ENCODE measurements at places on chromosomes 12 and 14. TPM values are rescaled to one million over a fixed set of nuclear protein-coding genes. Genes with fewer than 3 reads are reported as not detected.

HIF1A gene
- 159 TPM for total RNA-seq

KLRC2 gene
- total RNA-seq: not detected

RTN1 gene
- 10.6 TPM for total RNA-seq

CEP83 gene
- 26.5 TPM for total RNA-seq

PMEL gene
- total RNA-seq: not detected

IFNG-AS1 gene
- total RNA-seq: not detected

VSIG10 gene
- 142 TPM for total RNA-seq

OAS1 gene
- total RNA-seq: 25.7 TPM

LGALS3 gene
- total RNA-seq: 265 TPM

DNA sequence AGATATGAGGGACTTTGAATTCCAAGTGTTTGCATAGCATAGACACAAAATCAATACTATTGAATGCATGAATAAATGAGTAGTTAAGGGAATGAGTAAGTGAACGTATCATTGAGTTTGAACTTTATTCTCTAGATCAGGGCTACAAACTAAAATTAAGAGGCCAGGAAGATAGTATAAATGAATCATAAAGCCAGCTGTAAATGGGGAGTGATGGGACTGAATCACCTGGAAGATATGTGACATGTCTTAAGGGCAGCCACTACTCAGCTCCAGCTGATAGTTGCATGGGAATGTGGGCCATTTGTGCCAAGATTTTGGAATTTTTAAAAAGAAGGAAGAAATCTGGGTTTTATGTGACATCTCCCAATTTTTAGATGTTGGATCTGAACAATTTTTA is 229.9 kb downstream of the AKAP6 start:
- no peaks in the 10 kb centered on the region for H3K36me3 ChIP-seq
- no peak overlapping the region for H3K4me3 ChIP-seq
- no peaks in the 10 kb centered on the region for H3K4me1 ChIP-seq
- DNase-seq: no peak
- no peak overlapping the region for H3K27ac ChIP-seq

DNA sequence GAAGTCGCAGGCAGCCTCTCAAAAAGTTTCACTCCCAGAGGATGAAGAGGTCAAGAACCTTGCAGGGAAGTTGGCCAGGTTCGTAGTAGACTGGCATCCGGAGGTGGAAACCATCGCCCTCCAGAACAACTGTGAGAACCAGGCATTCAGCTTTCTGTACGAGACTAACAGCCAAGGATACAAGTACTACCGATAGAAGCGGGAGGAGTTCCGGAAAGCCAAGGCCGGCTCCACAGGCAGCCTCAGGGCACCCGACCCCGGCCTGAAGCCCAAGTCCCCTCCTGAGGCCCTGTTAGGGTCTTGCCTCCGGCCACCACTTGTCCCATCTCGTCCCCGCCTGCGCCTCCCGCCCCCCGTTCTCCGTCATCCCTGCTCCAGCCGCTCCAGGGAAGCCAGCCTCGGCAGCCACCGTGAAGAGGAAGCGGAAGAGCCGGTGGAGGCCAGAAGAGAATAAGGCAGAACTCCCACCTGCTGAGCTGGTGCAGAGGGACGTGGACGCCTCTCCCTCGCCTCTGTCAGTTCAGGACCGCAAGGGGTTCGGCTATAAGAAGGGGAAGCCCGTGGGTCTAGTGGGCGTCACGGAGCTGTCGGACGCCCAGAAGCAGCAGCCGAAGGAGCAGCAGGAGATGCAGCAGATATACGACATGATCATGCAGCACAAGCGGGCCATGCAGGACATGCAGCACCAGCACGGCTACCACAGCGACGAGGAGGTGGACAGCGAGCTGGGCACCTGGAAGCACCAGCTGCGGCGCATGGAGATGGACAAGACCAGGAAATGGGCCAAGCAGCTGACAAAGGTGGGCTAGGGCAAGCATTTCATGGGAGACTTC is 366.8 kb upstream of the ATXN7L3B start:
- H3K36me3 ChIP-seq: no peaks in the 10 kb centered on the region
- no peak overlapping the region for H3K4me3 ChIP-seq
- H3K27me3 ChIP-seq: no peaks in the 10 kb centered on the region
- DNase-seq: no peak

GRCh38 chr12:112812600-112813406 is 21.3 kb downstream of the RPH3A start:
- no peaks in the 10 kb centered on the region for H3K4me1 ChIP-seq
- no peaks in the 10 kb centered on the region for H3K27me3 ChIP-seq
- no peaks in the 10 kb centered on the region for H3K36me3 ChIP-seq
- H3K27ac ChIP-seq: no peak overlapping the region

GRCh38 chr12:113813229-113813541 is 152.9 kb downstream of the RBM19 start:
- no peaks in the 10 kb centered on the region for H3K27me3 ChIP-seq
- no peak overlapping the region for H3K27ac ChIP-seq
- H3K4me1 ChIP-seq: no peaks in the 10 kb centered on the region
- H3K36me3 ChIP-seq: peaks cover 24% of the 10 kb centered on the region
- DNase-seq: no peak

DNA sequence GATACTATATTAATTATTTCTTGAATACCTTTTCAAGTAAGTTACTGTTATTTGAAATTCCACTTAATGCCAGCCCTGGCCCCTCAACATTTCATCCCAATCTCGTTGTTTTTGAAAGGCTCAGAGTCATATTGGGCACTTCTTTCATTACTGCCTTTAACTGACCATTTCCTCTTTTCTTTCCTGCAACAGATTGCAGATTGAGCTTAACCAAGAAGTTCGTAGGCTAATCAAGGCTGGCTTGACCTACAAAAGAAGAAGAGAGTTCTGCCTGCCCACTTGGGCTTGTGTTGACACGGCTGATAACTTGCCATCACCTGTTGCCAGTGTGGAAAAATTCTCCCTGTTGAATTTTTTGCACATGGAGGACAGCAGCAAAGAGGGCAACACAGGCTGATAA is 91.0 kb downstream of the FLRT2 start:
- H3K27ac ChIP-seq: no peak overlapping the region
- H3K27me3 ChIP-seq: no peaks in the 10 kb centered on the region
- no peaks in the 10 kb centered on the region for H3K36me3 ChIP-seq
- H3K4me3 ChIP-seq: no peak overlapping the region
- DNase-seq: no peak

DNA sequence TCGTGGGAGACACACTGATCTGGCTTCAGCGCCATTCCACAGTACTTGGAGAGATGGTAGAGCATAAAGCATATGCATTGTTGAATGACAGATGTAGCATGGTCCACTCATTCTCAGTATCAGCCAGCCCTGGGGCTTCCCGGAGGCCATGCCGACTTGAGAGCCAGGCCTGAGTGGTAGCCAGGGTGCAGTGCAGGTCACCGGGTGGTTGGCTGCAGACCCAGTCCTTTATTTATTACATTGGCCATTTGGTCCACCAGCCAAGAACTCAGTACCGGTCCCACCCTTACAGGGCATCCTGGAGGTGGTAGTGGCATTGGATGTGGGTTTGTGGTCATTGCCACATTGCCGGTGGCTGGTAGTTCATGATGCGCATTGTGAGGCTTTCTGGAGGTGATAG is 121.6 kb upstream of the RTL1 start:
- peaks cover 17% of the 10 kb centered on the region for H3K27me3 ChIP-seq
- DNase-seq: no peak
- no peak overlapping the region for H3K4me3 ChIP-seq
- H3K4me1 ChIP-seq: no peaks in the 10 kb centered on the region
- no peak overlapping the region for H3K27ac ChIP-seq
- H3K36me3 ChIP-seq: no peaks in the 10 kb centered on the region

DNA sequence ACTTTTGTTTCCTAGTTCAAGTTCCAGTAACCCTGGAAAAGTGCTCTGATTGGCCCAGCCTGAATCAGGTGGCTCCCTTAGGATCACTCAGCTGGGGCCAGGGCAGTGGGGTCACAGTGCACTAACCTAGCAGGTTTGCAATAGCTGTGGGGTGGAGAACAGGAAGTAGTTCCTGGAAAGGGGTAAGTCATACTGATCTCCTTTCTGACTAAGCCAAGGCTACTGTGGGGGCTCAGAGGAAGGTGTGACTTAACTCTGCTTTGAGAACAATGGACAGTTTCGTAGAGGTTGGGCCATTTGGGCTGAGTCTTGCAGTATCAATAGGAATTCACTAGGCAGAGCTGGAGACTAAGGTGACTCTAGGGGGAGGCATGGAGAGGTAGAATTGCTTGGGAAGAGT is 89.4 kb downstream of the KIF26A start:
- no peak for DNase-seq
- peaks cover 29% of the 10 kb centered on the region for H3K4me1 ChIP-seq
- no peaks in the 10 kb centered on the region for H3K27me3 ChIP-seq
- H3K36me3 ChIP-seq: no peaks in the 10 kb centered on the region
- H3K4me3 ChIP-seq: no peak overlapping the region
- no peak overlapping the region for H3K27ac ChIP-seq

- H3K4me1 ChIP-seq: no peaks in the 10 kb centered on the region
- no peaks in the 10 kb centered on the region for H3K36me3 ChIP-seq
- no peaks in the 10 kb centered on the region for H3K27me3 ChIP-seq
- no peak for DNase-seq
These were observed 50.5 kb downstream of the SINHCAF start for GRCh38 chr12:31275491-31275890.

DNA sequence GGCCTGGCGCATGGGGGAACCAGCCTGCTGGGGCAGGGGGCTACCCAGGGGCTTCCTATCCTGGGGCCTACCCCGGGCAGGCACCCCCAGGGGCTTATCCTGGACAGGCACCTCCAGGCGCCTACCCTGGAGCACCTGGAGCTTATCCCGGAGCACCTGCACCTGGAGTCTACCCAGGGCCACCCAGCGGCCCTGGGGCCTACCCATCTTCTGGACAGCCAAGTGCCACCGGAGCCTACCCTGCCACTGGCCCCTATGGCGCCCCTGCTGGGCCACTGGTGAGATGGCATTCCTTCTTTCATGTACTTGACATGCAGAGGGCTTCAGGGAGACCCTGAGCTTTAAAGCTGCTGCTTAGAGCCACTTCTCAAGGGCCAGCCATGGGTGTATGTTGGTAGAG is 9.0 kb downstream of the LGALS3 start:
- DNase-seq: no peak
- H3K4me3 ChIP-seq: no peak overlapping the region
- peaks cover 61% of the 10 kb centered on the region for H3K36me3 ChIP-seq
- H3K27ac ChIP-seq: peak overlapping the region; percentile 82
- H3K4me1 ChIP-seq: peaks cover 33% of the 10 kb centered on the region
- no peaks in the 10 kb centered on the region for H3K27me3 ChIP-seq

GRCh38 chr12:7352661-7353060 is 48.8 kb downstream of the ACSM4 start:
- H3K4me3 ChIP-seq: no peak overlapping the region
- H3K36me3 ChIP-seq: no peaks in the 10 kb centered on the region
- H3K4me1 ChIP-seq: no peaks in the 10 kb centered on the region
- no peaks in the 10 kb centered on the region for H3K27me3 ChIP-seq
- H3K27ac ChIP-seq: no peak overlapping the region
- no peak for DNase-seq

GRCh38 chr12:63747553-63747952 is 32.2 kb upstream of the RXYLT1 start:
- no peaks in the 10 kb centered on the region for H3K36me3 ChIP-seq
- H3K27ac ChIP-seq: no peak overlapping the region
- no peak for DNase-seq
- no peak overlapping the region for H3K4me3 ChIP-seq
- no peaks in the 10 kb centered on the region for H3K4me1 ChIP-seq
- no peaks in the 10 kb centered on the region for H3K27me3 ChIP-seq

DNA sequence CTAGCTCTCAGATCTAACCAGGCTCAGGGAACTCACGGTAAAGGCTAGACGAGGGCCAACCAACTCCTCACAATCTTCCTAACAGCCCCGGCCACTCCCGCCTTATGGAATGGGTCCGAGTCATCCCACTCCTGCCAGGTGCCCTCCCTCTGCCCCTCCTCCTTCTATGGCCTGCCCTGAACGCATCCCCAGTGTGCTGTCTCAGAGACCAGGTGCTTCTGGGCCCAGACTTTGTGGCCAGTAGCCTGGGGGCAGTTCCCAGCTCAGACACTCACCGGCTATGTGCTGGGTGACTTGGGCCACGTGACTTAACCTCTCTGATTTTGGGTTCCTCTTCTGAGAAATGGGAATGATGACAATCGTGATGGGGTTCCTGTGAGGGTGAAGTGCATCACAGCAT is 22.5 kb downstream of the PAPLN start:
- no peak overlapping the region for H3K27ac ChIP-seq
- no peaks in the 10 kb centered on the region for H3K36me3 ChIP-seq
- no peak for DNase-seq
- H3K4me1 ChIP-seq: no peaks in the 10 kb centered on the region
- no peaks in the 10 kb centered on the region for H3K27me3 ChIP-seq

DNA sequence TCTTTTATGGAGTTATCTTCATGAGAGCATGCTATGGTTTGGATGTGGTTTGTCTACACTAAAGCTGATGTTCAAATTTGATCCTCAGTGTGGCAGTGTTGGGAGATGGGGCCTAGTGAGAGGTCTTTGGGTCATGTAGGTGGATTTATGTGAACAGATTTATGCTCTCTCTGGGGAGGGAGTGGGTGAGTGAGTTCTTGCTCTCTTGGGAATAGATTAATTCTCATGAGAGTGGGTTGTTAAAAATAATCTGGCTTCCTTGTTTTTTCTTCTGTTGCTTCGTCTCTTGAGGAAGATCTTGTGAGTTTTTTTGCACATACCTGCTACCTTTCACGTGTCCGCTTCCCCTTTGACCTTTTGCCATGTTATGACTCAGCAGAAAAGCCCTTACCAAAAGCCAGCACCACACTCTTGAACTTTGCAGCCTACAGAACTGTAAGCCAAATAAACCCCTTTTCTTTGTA is 20.5 kb downstream of the DERA start:
- no peaks in the 10 kb centered on the region for H3K27me3 ChIP-seq
- no peaks in the 10 kb centered on the region for H3K36me3 ChIP-seq
- H3K27ac ChIP-seq: no peak overlapping the region
- no peaks in the 10 kb centered on the region for H3K4me1 ChIP-seq
- no peak for DNase-seq

Data from stomach (tissue), 19 donors.